ENCODE measurements at places on chromosomes 5 and 9.

DNA sequence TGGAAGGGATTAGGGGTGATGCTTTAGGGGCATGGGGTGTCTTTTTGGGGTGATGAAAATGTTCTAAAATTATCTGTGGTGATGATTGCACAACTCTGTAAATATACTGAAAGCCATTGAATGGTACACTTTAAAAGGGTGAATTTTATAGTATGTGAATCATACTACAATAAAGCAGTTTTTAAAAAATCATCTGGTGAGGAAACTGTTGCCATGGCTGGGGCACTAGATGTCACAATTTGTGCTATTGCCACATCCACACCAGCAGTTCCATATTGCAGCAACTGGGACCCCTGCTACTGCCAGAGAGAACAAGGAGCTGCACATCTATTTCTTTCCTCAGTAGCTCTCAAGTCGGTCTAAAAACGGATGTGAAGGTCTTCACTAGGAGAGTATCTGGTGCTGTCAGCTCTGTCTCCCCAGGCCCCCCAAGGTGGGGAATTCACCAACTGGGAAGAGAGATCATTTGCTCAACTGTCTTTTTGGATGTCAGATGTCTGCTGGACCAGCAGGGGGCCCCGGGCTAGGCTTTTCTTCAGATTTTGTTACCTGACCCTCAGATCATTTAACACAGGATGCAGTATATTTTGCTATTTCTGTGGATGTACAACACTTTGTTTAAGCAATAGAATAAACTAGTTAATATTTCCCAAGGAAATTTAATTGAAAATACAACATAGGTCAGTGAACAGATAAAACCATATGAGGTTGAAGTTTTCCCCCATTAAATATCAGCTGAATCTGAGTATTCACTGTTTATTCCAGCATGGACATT is 13.2 kb downstream of the CMYA5 start:
- no peak for DNase-seq

- DNase-seq: no peak
Observed at GRCh38 chr9:88312045-88312444, 76.2 kb upstream of the SPIN1 start.

DNA sequence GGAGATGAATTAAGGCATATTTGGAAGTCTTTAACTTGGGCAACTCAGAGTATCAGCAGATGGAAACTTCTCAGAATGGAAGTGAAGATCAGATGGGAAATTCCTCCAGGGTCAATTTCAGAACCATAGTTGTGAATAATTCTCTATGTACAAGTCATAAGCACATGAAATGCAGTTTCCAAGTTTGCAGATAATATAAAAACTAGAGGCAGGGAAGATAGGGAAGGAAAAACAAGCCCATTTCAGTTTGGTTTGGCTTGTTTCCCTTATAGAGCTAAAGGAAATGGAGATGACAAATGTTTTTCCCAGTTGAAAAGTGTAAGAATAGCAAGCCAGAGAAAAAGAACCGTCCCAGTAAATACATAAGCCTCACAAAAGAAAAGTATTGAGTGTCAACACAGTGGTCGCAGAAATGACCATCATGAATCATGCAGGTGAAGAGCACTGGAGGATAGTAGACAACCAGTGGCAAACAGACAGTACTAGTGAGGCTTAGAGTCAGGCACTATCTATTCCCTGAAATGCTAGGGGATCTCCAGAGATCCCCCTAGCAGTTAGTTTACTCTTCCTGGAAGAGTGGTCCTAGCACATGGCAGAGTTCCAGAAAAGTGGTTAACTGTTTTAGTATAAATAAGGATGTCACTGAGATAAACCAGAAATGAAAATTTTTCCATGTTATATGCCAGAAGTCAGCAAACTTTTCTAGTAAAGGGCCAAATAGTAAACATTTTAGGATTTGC is 245.9 kb downstream of the SAXO1 start:
- DNase-seq: no peak

DNA sequence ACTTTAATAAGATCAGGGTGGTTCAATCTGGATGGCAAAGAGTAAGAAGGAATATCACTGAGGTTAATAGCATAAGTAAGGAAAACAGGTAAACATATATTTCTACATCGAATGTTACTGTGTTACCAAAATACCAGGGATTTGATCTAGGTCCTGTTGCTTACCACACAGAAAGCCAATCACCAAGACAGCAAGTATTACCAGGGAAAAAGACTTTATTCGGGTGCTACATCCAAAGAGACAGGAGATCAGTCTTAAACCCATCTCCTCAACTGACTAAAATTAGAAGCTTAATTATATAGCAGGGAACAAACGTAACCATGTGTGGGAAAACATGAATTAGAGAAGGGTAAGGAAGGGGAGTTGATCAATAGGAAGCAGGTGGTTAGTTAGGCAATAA is 500.1 kb downstream of the EFNA5 start:
- DNase-seq: no peak

GRCh38 chr5:135503871-135504270 is 31.9 kb downstream of the NEUROG1 start:
- DNase-seq: no peak

DNA sequence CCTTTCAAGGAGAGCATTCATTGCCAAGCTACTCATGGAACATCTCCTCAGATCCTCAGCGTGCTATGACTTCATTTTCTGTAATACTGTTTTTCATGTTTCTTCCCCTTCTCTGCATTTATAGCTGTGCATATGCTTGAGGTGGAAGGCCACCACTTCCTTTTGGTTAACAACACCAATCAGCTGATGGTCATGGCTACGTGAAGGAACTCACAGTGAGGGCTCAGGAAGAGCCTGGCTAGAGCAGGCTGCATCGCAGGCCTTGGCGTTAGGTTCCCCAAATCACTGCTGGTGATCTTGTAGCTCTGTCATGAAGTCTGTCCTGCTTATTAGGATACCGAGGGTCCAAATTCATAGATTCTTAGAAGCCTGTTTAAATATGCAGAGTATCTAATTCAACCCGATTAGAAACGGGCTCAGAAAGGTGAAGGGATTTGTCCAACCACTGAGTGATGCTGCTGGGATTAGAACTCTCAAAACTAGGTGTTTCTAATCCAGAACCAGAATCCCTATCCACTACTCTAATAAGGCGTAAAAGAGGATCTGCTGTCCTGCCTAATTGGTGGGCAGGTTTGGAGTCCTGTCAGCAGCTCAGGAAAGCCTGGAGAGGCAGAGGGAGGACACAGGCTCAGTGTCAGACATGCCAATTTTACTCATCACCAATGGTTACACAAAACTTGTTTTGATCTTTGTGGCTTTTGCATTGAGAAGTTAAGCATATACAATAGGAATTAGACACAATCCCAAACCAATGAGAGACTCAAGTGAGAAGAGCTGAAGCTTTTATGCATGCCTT is 7.5 kb downstream of the SYK start:
- DNase-seq: no peak

GRCh38 chr5:73887688-73888087 is 261.7 kb downstream of the ARHGEF28 start:
- no peak for DNase-seq

- no peak for DNase-seq
Observed at GRCh38 chr5:33524476-33524875, 83.7 kb downstream of the TARS1 start.

DNA sequence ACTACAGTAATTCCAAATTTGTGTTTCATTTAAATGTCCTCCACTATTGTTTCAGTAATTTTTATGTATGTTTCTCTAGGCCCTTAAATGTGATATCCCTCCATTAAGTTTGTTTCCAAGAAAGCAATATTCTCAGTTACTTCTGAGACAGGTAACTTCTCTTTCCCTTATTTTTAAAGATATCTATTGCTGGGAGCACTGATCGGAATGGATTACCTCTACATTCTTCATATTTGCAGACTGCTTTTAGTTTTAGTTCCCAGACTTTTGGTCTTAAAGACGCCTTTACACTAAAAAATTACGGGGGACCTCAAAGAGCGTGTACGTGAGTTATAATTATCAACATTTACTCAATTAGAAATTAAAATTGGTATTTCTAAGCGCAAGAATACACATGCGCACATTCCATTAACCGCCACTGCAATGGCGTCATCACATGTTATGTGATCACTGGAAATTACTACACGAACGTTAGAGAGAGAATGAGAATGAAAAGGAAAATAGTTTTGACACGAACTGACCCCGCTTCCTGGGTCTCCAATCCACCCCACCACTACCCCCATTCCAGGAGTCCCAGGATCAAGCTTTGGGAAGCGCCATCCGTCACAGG is 519 bp upstream of the RAD50 start:
- DNase-seq: no peak

DNA sequence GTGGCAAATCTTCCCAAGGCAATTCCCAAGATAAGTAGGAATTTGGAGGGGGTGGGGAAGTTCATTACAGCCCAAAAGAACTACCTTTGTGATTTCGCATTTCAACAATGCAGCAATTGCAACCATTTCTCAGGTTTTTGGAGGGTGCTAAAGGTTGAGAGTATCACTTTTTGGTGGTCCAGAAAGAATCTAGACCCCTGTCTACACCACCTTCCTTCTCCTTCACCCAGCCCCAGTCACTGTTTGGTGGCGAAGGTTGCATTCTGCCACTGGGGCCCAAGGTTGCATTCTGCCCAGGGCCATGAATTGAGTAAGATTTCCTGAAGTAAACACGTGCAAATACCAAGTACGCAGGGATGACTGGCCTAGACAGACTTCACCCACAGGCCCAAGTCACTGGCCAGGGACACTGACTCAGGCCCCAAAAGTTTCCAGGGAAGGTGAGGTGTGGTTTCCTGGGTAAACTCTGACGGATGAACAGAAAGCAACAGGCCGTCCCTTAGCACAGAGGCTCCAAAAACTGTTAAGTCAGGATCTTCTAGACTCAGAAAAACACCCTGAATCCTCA is 5.7 kb downstream of the PDE6A start:
- DNase-seq: no peak

- no peak for DNase-seq
Observed at GRCh38 chr5:1382248-1382700, 37.4 kb upstream of the CLPTM1L start.

DNA sequence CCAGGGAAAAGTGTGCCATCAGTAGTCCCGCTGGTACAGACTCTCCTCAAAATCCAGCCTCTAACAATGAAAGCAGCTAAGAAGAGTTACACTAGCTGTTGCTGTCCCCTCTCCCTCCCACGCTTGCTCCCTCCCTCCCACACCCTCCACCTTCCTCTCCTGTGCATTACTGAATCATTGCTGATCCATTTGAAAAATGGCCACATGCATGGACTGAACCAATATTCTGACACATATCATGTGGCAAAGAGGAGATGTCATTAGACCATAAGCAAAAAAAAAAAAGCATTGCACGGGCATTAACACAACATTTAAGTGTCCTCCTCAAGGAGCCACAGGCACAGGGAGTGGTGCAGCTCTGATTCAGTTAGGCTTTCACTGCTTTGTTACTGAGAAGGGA is 37.9 kb downstream of the LHFPL2 start:
- no peak for DNase-seq

GRCh38 chr5:10591966-10592365 is 28.1 kb downstream of the ANKRD33B start:
- DNase-seq: no peak

GRCh38 chr5:163571744-163572143 is 66.3 kb downstream of the MAT2B start:
- no peak for DNase-seq

- DNase-seq: no peak
Observed at GRCh38 chr5:96537386-96537785, 104.3 kb upstream of the PCSK1 start.

DNA sequence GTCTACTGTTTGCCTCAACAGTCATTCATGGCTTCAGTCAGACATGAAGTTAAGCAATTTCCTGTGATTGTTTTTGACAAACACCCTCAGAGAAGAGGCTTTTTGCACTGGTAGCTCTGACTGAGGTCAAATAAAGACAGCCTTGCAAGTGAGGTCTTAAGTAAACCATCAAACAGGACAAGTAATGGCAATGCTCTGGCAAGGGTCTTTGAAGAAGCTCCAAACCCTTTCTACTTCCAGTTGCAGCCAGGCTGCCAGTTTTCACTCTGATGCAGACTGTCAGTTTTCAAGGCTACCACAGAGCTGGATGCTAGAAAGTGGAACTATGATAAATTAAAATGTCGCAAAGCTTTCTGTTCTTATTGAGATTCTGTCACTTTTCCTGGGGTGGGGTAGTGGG is 421.5 kb upstream of the PTGER4 start:
- DNase-seq: no peak

- DNase-seq: peak; percentile 51
Observed at GRCh38 chr5:140571105-140571504, 6.5 kb downstream of the SLC35A4 start.
